ENCODE measurements at places on chromosomes 2 and 18.

DNA sequence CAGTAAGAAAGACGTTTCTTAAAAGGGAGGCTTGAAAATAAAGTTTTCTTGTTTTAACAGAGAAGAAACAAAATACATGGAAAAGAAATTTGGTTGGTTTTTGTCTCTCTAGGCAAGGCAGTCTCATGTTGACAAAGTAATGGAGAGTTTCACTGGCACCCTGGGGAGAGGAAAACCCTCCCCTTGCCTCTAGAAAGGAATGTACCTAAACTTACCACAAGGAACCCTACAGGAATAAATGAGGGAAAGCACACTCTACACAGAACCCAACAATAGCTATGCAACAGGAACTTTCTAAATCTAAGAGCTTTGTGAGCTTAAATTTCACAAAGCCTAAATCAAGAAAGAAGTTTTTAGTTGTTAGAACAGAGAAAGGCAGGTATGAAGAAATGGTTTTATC lies 37.0 kb downstream of the FIGN start:
- no peak for DNase-seq

- no peak for DNase-seq
Measured at GRCh38 chr18:58769321-58769720, 95.4 kb upstream of the ZNF532 start.

GRCh38 chr2:230930149-230930780 lies 5.2 kb upstream of the GPR55 start:
- no peak for DNase-seq

DNA sequence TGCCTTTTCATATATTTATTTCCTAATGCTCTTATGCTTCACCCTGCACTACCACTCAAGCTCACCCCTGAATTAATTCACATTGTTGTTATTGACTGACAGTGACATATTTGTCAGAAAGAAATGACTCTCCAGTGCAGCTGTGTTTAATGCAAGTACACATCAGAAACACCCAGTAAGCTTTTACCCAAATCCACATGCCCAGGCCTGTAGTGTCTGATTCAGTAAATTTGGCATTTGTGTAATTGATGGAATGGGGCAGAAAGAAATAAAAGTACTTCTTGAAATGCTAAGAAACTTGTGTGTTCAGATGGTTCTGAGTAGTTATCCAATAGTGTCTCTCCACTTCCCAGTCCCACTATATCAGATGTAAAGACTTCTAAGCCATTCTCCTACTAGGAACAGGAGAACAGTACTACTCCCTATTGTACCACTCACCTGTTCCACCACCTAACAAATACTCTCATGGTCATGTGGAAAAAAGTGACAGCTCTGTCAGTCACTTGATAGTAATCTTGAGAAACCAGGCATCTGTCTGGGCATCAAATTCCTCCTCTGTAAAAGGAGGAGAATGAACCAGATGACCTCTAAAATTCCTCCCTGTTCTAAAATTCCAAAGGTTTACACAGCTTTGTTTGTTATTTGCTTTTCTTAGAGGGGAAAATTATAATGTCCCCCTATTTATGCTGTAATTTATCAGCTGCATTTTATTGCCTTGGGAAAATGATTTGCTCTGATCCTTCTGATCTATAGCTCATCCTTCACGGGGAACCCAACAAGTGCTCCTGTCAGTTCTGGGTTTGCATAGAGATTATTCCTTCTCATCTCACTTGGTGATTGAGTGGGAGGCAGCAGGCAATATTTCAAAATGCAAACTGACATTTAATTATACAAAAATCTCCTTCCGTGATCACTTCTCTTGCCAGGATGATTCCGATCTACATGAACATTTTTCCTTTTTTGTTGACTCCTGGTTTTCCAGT lies 70.9 kb downstream of the ZNF385B start:
- DNase-seq, result no peak

- DNase-seq, result no peak
Measured at GRCh38 chr2:176845718-176846117, 366.9 kb upstream of the HNRNPA3 start.

- DNase-seq, result no peak
Measured at GRCh38 chr18:12422936-12423335, 15.2 kb downstream of the PRELID3A start.

GRCh38 chr2:31888550-31888949 lies 122.3 kb downstream of the MEMO1 start:
- DNase-seq, result no peak

- DNase-seq, result no peak
Measured at GRCh38 chr2:88187038-88187676, 17.0 kb downstream of the THNSL2 start.

DNA sequence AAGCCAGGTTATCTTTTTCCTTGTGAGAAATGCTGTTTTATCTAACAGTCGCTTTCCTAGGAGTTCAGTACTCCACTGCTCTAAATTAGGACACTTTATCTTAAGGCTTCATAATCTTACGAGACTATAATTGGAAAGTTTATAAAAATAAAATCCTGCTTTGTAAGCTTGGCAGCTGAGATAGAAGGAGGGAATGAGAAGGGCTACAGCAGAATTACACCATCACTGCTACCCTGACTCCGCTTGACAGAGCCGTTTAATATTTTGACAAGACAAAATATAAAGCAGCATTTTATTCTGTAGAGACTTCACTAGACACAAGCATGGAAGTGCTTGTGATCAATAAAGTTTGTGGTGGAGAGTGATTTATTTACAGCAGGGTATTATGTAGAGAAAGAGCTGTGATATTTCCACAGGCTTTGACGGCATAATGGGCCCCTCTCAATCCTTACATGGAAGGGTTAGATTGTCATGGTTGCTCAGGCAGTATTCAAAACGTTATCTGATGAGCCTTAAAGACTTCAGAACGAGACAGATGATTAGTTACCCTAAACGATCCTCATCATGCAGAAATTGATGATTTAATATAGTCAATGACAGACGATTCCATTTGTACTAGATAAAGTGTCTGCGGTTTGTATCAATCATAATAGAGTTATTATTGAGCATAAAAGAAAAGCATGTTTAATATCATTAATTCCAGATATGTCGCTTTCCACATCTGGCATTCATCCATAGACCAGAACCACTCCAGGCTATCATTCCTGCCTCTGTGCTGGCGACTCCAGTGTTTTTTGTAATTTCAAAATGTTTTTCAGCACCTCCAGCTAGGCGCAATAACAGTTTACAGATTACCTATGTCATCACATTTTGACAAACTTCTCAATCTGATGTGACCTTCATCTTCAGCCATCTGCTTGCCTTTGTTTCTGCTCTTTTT lies 242.2 kb downstream of the FIGN start:
- no peak for DNase-seq

GRCh38 chr18:9108911-9109310 lies 6.4 kb downstream of the NDUFV2 start:
- no peak for DNase-seq

GRCh38 chr2:232238108-232238507 lies 140.4 kb upstream of the ALPP start:
- no peak for DNase-seq

- DNase-seq, result no peak
Measured at GRCh38 chr2:23624378-23624777, 239.4 kb downstream of the KLHL29 start.

Data from forelimb muscle (tissue), 1 donor.